ENCODE measurements at places on chromosomes 4 and X. TPM values are rescaled to one million over a fixed set of nuclear protein-coding genes. Genes with fewer than 3 reads are reported as not detected.

HPSE gene
- total RNA-seq = 1.3 TPM

C1QTNF7 gene
- total RNA-seq = not detected

CT45A2 gene
- total RNA-seq = not detected

TMSB15C gene
- total RNA-seq = 0.13 TPM

GUCY1A1 gene
- total RNA-seq = not detected

ART3 gene
- not detected for total RNA-seq

IL21 gene
- not detected for total RNA-seq

PITX2 gene
- 0.63 TPM for total RNA-seq

PABPC1L2A gene
- total RNA-seq = not detected

NAA11 gene
- total RNA-seq = not detected

USP26 gene
- not detected for total RNA-seq

FGF2 gene
- total RNA-seq = 49.1 TPM

SLC6A14 gene
- not detected for total RNA-seq
